Activated CD8-positive, alpha-beta memory T cell treated with anti-CD3 and anti-CD28 coated beads for 48 hours (primary cell): ENCODE measurements at places on chromosomes 11 and 22.

DNA sequence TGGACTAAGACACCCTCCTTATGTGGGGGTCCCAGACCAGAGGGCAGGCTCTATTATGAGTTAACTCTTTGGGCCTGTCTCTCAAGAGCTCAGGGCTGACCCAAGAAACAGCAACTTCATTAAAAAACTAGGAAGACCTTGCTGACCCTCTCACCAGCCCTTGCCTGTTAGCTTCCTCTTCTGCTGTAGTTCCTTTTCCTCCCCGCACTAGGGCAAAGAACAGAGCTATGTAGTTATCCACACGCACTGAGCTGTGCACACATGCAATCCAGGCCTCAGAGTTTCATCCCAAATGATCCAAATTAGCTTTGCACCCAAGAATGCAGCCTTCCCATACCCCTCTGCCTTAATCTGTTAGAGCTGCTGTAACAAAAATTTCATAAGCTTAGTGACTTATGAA, 539.6 kb upstream of the CADM1 start:
- DNase-seq: no peak

DNA sequence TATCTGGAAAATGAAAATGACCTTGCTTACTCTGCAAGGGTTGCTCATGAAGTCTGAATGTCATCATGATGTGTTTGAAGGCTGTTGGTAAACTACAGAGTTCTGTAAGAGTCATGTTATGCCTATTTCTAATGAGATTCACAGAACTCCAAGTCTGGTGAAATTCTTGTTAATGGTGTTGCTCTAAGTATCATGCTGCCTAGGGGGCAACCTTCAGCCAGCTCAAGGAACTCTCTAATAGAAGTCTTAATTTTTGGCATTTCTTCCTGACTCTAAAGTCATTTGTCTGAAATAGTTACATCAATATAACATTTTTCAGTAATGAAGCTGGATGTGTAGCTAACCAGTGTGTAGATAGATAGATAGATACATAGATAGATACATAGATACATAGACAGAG, 302.8 kb downstream of the FAT3 start:
- no peak for DNase-seq

GRCh38 chr11:1545432-1545831, 26.6 kb downstream of the DUSP8 start:
- DNase-seq: no peak

DNA sequence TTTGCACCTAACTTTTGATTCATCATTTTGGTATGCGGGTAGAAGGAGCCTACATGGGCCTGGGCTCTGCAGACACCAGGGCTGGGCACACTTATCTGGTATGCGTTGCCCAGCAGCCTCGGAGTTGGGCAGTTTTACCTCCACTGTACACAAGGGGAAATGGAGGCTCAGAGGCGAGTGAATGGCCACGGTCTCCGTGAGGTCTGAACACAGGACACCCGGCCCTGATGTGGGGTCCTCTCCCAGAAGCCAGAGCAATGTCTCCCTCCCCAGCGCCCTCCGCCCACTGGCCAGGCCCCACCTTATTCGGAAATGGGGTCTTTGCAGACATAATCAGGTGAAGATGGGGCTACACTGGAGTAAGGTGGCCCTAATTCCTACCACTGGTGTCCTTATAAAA, 43.7 kb downstream of the OSBPL5 start:
- no peak for DNase-seq

GRCh38 chr11:16382186-16382585, 25.8 kb upstream of the SOX6 start:
- DNase-seq: no peak

- DNase-seq: no peak
Observed at GRCh38 chr11:94747146-94747545, 21.0 kb upstream of the AMOTL1 start.

GRCh38 chr11:78346799-78347198, 70.8 kb downstream of the GAB2 start:
- no peak for DNase-seq

DNA sequence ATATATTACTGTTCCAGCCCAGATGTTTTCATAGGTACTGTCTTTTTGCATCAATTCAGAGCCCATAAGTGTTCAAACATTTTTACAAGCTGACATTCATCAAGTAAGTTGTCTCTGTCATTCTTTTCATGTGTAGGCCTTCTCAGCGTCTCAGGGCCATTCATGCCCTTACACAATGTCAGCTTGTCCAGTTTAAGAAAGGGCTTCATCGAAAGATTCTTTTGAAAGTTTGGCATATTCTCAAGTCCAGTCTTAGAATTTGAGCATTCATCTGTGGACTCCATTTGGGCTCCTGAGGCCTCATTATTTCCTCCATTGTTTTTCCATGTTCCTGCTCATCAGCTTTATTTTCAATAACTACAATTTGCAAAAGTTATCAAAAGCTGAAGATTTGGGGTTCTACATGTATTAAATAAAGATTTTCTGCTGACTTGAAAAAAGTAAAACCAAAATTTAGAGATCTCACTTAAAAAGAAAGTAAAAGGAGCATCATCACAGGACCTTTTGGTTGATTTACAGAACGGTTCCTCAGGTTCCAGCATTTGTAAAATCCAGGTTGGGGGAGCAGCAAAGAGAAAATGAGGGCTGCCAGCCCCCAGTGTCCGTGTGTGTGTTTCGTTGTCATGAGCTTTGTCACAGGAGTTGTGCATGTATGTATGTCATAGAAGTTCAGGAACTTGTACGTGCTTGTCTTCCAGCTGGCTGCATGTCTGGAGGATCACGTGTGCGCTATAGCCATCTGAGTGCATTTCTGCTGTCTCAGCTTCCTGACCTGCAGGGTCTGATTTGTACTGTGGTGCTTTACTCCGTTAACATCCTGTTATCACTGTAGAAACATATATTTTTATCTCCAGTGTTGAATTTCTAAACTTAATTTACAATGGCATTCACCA, 15.6 kb downstream of the MOV10L1 start:
- no peak for DNase-seq

GRCh38 chr11:125224391-125225021, 60.0 kb downstream of the PKNOX2 start:
- no peak for DNase-seq

DNA sequence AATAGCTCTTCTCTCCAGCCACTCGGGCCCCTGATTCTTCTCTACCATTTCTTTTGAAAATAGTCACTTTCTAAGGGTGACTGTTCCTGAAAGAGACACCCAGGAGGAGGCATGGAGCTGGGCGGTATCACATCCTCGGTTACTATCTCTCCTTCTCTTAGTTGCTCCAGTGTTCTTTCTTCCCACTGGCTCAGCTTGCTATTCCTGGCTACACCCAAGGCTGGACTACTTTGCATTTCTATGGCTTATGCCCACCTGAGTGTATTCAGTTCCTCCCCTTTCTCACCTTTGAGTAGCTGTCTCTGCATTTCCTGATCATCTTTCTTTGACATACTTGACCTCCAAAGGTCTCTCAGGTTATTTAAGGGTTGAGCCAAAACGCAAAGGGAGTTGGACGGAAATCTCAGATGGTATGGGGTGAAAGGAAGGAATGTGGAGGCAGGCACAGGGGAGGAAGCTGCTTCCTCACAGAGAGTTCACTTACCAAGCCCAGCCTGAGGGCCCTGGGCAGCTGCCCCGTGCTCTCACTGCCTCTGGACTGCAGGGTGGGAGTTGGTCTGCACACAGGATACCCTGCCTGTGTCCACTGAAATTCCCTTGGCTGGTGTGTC, 155.7 kb downstream of the SNX19 start:
- DNase-seq: no peak

DNA sequence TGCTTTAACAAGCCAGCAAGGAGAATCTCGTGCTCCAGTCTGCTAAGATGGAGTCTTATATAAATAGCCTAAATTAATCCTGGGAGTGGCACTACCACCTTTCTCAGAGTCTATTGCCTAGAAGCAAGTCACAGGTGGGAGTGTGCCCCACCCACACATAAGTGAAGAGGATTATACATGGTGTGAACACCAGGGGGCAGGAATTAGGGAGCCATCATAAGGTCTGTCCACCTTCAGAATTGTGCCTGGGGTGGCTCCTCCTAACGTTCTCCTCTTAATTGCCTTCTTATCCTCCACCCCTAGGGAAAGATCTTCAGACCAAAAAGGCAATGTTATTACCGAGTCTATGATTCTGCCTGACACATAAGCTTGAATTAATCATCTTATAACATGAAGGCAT, 276.8 kb upstream of the SESN3 start:
- DNase-seq: no peak

DNA sequence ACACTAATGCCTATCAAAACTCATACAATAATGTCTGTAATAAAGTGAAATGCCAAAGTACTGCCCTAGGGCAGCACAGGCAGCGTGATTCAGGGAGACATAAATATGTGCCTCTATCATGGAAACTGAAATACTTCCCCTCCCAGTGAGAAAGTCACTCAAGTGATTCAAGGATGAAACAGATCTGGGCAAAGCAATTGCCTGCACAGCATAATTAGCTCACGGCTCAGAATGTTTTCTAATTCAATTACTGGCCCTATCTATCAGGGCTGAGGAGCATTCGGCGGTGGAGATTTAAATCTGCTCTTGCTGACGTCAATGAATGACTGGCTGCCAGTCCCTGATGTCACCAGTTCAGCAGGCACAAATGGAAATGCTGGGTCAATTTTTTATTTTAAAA, 27.7 kb upstream of the PPP2R1B start:
- DNase-seq: no peak

DNA sequence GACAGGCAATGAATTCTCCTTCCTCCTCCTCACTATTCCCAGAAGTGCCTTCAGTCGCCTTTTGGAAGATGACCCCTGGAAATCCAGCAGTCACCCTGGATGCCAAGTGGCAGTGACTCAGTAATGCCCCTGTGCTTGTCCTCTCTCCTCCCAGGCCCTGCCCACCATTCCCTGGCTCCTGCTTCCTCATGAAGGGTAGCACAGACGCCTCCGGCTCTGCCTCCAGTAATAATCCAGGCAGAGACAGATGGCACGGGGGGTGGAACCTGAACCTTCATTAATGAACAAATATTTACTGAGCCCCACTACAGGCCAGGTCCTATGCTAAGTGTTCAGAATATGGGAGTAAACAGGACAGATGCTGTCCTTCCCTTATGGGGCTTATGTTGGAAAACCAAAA, 23.2 kb downstream of the SYT13 start:
- no peak for DNase-seq

- DNase-seq: no peak
Observed at GRCh38 chr11:44893846-44894617, 56.7 kb downstream of the TP53I11 start.

GRCh38 chr11:49405743-49406142, 197.3 kb upstream of the FOLH1 start:
- no peak for DNase-seq

GRCh38 chr11:118705111-118705741, 25.8 kb upstream of the TREH start:
- no peak for DNase-seq

DNA sequence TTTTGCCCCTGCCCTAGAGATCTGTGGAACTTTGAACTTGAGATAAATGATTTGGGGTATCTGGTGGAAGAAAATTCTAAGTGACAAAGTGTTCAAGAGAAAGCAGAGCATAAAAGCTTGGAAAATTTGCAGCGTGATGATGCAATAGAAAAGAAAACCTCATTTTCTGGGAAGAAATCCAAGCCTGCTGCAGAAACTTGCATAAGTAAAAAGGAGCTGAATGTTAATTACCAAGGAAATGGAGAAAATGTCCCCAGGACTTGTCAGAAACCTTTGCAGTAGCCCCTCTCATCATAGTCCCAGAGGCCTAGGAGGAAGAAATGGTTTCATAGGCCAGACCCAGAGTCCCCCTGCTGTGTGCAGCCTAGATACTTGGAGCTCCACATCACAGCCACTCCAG, 686.9 kb downstream of the FAM181B start:
- DNase-seq: no peak

GRCh38 chr11:83156996-83157593, at the start of gene PCF11:
Gene PCF11 (plus strand): TSS chr11:83157131. CDS start chr11:83157440, 309 bp downstream.
- DNase-seq: peak; percentile 82

DNA sequence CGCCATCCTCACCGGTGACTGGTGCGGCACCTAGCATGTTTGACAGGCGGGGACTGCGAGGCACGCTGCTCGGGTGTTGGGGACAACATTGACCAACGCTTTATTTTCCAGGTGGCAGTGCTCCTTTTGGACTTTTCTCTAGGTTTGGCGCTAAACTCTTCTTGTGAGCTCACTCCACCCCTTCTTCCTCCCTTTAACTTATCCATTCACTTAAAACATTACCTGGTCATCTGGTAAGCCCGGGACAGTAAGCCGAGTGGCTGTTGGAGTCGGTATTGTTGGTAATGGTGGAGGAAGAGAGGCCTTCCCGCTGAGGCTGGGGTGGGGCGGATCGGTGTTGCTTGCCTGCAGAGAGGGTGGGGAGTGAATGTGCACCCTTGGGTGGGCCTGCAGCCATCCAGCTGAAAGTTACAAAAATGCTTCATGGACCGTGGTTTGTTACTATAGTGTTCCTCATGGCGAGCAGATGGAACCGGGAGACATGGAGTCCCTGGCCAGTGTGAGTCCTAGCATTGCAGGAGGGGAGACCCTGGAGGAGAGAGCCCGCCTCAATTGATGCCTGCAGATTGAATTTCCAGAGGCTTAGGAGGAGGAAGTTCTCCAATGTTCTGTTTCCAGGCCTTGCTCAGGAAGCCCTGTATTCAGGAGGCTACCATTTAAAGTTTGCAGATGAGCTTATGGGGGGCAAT, 1.1 kb downstream of the NEAT1 start:
- DNase-seq: no peak

DNA sequence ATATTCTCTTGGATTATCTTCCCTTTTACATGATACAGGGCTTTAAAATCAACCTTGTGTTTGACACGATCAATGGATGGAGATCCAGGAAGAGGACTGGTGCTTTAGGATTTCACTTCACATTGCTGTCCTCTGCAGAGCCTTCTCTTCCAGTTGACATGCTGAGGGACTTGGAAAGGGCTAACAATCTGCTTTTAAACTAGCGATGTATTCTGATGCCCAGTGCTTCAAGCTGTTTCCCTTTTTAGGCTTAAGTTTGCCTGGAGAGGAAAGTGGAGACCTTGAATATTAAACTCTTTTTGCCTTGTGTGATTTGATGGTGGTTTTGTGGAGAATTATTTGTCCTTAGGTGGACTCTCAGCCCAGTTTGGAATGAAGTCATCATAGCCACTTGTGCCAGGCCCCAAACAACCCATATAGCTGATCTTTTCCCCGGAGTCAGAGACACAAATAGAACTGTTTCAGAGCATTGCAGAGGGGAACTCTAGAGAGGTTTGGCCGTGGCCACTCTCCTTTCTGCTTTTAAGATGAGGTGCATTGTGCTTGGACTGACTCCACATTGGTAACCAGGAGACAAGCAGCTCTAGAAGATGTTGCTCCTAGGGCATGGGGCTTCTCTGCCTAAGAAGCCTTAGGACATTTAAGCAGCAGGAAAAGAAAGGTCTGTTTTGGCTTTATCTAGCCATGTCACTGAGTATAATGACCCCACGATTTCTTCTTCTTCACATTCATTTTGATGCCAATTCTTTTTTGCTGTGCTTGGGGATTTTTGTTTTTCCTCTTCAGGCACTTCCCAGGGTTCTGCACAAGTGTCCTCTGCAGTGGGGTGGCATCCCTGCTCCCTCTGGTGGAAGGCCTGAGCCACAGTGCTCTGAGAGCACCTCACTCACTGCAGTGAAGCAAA, 152.8 kb downstream of the NCAM1 start:
- DNase-seq: no peak

GRCh38 chr22:24379536-24379935, 47.9 kb upstream of the ADORA2A start:
- DNase-seq: no peak
